Cerebellum (tissue), 4 donors: ENCODE measurements at places on chromosomes 1 and 21.

DNA sequence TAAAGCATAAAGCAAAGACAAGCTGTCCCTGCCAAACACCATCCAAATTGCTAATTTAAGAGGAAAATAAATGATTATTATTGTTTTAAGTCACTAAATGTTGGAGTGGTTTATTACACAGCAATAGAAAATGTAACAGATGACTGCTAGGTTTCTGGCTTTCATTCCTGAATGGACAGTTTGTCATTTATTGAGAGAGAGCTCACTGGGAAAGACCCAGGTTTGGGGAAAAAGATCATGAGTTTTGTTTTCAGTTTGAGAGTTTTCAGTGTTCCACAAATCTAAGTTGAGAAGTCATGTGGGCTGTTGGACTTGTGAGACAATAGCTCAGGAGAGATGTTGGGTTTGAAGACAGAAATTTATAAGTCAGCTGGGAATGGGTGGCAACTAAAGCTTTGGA, 5.4 kb downstream of the GPA33 start:
- DNase-seq = no peak

- DNase-seq = no peak
These were observed 16.2 kb downstream of the EDN2 start for GRCh38 chr1:41468122-41468762.

DNA sequence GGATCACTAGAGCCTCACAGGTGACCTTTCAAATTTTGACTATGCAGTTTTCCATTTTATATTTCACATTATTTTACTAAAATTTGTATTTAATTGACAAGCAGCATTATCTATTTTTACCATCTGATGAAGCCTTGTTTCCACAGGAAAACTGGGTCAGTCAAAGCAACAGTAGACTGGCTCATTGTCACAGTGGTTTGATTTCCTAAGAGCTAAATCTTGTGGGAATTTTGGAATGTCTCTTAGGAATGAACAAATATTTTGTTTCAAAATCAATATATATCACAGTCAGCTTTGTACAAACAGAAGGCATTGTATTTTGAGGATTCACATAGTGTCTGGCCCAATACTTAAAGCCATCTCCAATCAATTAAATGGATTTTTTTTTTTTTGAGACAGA, 152.6 kb upstream of the RNPC3 start:
- no peak for DNase-seq

- peak; percentile 63 for DNase-seq
These were observed 1.0 kb downstream of the BTG2 start for GRCh38 chr1:203306089-203306964.

DNA sequence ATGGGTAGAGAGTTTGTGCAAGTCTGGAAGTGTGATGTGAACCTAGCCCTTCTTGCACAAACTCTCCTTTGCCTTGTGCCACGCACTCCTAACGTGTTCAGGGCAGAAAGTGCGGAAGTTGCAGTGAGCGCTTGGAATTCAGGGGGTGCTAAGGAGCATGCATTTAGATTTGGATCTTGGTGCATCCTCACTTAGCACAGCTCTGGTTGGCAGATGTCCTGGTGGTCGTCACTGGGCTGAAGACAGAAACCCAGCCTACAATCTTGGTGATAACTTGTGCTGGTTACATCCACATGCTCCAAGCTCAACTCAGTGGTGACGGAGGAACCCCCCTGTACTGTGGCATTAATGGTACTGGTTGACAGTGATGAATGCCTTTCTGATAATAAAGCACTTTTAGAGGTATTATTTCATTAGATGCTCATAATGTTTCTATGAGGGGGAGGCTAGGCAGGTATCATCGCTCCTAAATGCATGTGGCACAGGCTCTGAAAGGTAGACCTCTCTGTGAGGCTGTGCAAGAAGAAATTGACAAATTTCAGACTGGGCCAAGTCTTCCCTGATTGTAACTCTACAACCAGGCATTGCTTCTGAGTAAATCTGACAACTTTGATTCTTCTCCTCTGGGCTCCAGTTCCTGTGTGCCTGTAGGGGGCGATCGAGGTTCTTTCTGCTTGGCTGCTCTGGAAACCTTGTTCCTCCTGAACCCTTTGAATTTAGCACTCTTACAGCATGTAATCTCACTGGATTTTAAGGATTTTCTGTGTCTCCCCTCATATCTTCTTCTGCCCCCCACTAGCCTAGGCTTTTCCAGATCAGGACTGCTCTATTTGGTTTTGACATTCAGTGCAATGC, 40.6 kb downstream of the MAPKAPK2 start:
- DNase-seq = no peak

DNA sequence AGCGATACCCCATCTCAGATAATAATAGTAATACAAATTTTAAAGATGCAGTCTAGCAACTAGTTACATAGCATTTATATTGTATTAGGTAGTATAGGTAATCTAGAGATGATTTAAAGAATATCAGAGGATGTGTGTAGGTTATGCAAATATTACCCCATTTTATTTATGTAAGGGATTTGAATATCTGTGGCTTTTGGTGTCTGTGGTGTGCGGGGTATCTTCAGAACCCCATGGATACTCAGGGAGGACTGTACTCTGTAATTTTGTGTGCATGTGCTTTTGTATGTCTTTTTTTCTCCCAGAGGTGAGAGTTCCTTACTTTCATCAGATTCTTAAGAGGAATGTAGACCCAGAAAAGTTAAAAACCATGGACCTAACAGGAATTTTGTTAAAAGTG, 12.8 kb downstream of the RNF2 start:
- DNase-seq = no peak

GRCh38 chr1:112995890-112996289, 39.9 kb upstream of the SLC16A1 start:
- DNase-seq = no peak

DNA sequence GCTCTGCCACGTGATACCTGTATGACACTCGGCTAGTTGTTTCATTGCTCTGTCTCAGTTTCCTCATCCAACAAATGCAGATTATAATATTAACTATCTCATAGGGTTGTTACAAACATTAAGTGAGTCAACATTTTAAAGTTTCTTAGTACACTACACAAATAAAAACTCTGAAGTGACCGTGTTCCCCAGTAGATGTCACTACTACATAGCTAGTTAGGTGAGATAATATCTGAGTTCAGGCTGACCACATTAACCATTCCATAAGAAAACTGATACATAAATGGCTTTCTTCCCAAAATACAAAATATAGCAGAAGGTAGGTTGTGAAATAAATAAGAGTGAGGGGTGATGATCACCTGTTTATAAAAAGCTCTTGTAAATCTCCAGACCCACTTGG, 214.1 kb downstream of the NUF2 start:
- no peak for DNase-seq

GRCh38 chr1:94559921-94560320, 18.4 kb upstream of the F3 start:
- no peak for DNase-seq

GRCh38 chr1:24085546-24085945, 26.4 kb downstream of the MYOM3 start:
- no peak for DNase-seq

DNA sequence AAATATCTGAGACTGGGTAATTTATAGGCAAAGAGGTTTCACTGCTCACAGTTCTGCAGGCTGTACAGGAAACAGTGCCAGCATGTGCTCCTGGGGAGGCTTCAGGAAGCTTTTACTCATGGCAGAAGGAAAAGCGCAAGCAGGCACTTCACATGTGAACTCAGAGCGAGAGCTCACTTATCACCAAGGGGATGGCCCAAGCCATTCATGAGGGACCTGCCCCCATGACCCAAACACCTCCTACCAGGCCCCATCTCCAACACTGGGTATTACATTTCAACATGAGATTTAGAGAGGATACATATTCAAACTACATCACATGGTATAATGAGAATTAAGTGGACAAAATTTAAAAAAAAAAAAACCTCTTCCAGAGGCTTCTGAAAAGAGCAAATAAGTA, 13.7 kb downstream of the WASF2 start:
- no peak for DNase-seq

GRCh38 chr21:45912611-45913417, 68.8 kb upstream of the COL6A1 start:
- DNase-seq = no peak

GRCh38 chr1:183218027-183218618, 32.1 kb downstream of the LAMC2 start:
- no peak for DNase-seq

DNA sequence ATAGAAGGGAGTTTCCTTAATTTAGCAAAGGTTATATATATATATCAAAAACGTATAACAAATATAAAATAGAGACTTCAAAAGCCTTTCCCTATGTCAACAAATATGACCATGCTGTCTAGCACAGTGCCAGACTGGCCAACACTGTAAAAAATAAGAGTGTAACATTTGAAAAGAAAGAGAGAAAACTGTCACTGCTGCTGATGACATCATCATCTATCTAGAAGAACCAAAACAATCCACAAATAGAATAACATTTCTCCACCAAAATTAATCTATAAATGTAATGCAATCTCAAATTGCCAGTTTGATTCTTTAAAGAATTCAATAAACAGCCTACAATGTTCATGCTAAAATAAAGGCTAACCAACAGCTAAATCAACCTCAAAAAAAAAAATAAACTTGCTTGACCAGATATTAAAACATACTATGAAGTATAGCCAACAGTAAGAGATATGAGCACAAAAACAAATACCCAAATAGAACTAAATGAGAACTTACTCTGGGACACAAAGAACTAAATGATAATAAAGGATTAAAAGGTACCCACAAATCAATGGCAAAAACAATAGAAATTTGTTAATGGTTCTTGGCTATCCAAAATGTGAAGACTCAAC, 50.2 kb downstream of the ENAH start:
- no peak for DNase-seq

DNA sequence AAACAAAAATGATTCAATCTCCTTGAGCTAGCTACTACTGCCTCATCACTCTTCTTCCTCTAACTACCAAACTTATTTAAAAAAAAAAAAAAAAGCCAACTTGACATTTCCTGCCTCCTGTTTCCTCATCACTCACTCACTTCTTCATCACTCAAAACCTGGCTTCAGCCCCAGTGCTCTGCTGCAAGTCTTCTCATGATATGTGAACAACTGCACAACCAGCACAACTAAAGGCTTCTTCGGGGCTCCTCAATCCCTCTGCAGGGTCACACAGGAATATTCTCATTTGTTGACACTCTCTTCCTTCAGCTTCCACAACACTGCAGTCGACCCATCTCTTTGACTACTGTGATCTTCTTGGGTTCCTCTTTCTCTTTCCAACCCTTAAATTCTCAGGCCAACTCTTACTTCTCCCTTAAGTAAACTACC, 7.6 kb downstream of the MTF1 start:
- no peak for DNase-seq

GRCh38 chr1:160800142-160800541, 4.2 kb downstream of the LY9 start:
- DNase-seq = no peak

GRCh38 chr1:235558621-235559169, 54.4 kb upstream of the B3GALNT2 start:
- no peak for DNase-seq

GRCh38 chr1:153483776-153484175, 23.3 kb upstream of the S100A7 start:
- no peak for DNase-seq

DNA sequence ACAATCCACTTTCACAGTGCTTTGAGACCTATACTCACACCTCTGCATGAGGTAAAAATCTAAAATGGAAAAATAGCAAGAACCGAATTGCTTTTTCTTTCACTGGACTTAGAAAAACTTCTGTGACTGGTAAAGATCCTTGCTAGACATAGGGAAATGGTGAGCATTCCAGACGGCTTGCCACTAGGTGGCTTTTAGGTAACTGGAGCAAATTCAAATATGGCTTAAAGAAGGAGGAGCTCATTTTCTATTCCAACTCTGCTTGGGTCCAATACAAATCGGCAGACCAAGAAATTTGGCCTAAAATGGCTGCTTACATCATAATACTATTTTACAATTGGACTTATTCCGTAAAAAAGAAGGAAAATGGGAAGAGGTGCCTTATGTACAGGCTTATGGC, 977.9 kb downstream of the ADGRL2 start:
- no peak for DNase-seq

DNA sequence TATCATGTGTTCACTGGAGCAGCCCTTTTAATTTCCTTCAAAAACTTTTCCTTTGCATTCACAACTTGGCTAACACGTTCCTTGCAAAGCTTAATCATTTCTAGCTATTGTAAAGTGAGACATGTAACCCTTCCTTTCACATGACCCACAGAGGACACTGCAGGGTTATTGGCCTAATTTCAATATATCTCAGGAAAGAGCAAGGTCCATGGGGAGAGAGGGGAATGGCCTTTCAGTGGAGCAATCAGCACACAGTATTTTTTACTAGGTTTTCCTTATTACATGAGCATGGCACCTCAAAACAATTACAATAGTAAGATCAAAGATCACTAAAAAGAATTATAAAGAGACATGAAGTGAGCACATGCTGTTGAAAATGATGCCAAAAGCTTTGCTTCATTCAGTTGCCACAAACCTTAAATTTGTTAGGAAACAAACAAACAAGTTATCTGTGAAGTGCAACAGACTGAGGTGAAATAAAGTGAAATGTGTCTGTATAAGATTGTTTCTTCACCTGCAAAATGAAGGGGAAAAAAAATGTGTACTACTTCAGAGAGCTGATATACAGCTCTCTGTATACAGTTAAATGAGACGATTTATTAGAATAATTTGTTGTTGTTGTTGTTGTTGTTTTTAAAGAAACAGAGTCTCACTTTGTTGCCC, 61.5 kb downstream of the EIF4G3 start:
- DNase-seq = no peak

DNA sequence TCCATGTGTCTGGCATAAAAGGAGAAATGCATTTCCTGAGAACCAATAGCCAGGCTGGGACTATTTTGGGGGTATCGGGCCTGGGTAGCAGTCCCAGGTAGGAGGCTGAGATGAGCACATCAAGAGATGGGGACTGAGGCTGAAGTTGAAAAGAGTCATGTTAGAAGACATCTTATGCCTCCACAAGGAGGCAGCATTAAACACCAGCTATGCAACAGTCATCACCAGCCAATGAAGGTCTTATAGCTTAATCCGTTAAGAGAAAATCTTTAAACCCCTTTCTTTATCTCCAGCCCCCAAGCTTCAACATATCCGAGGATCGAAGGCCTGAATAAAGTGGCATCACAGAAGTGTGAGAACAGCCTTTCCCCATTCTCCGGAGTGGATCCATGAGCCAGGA, 640.7 kb upstream of the PTBP2 start:
- no peak for DNase-seq

DNA sequence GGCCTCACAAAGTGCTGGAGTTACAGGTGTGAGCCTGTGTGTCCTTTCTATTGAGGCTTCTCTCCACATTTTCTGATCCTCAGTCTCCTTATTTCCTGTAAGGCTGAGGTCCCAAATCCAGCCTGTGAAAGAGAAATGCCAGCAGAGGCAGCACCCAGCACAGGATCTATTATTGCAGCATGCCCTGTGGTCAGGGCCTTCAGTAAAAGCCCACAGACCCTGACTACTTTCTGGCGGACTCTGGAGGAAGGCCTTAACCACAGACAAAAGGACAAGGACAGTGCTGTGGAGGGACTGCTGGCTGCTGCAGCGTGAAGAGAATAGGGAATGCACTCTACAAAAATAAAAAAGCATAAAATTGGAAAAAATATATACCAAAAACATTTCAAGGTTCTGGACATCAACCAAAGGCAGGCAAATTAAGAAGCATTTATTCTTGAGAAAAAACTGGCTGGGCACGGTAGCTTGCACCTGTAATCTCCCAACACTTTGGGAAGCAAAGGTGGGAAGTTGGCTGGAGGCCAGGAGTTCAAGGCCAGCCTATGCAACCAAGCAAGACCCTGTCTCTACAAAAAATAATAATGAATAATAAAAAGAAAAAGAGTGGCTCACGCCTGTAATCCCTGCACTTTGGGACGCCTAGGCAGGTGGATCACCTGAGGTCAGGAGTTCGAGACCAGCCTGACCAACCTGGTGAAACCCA, 9.4 kb upstream of the PGD start:
- no peak for DNase-seq

- DNase-seq = no peak
These were observed 5.4 kb upstream of the ALPL start for GRCh38 chr1:21503706-21504377.
